Activated CD4-positive, alpha-beta memory T cell treated with anti-CD3 and anti-CD28 coated beads for 36 hours (primary cell): ENCODE measurements at places on chromosomes 12 and 14. TPM values are rescaled to one million over a fixed set of nuclear protein-coding genes. Genes with fewer than 3 reads are reported as not detected.
A peak's percentile ranks its signal among the peaks of the same experiment; 100 is the strongest.

- peak overlapping the region; percentile 97 for H3K4me3 ChIP-seq
- peaks cover 37% of the 10 kb centered on the region for H3K36me3 ChIP-seq
- H3K4me1 ChIP-seq: peaks cover 57% of the 10 kb centered on the region
- peak; percentile 83 for DNase-seq
- peak overlapping the region; percentile 99 for H3K27ac ChIP-seq
Observed at GRCh38 chr12:112013601-112014402, 576 bp downstream of the ERP29 start.

DNA sequence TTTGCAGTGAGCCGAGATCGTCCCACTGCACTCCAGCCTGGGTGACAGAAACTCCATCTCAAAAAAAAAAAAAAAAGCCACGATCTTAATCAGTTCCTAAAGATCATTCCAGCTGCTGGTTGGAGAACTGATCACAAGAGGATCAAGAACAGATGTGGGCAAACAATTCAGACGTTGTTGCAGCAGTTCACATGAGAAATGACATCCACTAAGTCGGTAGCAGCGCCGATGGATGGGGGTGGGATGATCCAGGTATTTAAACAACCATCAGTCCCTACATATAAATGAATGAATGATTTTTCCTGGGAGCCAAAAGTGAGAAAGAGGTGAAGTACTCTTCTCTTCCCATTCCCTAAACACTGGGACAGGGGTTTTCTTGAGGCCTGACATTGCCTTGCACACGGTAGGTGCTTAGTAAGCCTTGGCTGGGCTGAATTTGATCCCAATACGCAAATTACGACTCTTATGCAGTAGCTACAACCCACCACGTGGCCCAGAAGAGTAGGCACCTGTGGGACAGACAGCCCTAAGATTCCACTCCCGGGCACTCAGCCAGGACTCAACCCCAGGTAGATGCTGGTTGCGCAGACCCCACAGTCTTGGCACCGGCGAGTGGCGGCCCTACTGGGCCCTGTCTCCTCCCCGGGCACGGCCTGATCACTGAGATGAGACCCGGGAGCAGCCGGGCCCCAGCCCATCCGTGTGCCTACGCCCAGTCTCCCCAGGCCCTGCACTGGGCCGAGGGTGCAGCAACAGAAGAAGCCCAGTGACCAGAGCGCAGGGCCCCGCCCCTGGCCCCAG lies 565 bp downstream of the SPRYD3 start:
- H3K36me3 ChIP-seq: peaks cover 14% of the 10 kb centered on the region
- H3K4me3 ChIP-seq: peak overlapping the region; percentile 85
- H3K4me1 ChIP-seq: peaks cover 34% of the 10 kb centered on the region
- no peaks in the 10 kb centered on the region for H3K27me3 ChIP-seq

DNA sequence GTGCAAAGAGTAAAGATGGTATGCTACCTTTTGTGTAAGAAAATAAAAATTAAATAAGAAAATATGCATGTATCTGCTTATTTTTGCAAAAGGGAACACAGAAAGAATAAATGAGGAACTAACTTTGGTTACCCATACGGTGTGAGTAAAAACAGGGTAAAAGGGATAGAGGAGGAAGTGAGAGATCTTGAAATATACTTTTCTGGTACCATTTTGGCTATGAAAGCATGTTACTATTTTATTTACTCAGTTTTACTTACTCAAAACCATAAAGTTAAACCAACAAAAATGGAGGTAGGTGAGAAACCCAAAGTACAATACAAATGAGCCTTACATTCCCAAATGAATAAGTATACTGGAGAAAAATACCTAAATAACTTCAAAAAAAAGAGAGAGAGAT lies 122.0 kb upstream of the EGLN3 start:
- no peak overlapping the region for H3K27ac ChIP-seq
- no peak for DNase-seq
- no peaks in the 10 kb centered on the region for H3K27me3 ChIP-seq

- H3K4me3 ChIP-seq: no peak overlapping the region
- H3K27me3 ChIP-seq: peaks cover 11% of the 10 kb centered on the region
- H3K27ac ChIP-seq: no peak overlapping the region
- H3K4me1 ChIP-seq: no peaks in the 10 kb centered on the region
Observed at GRCh38 chr12:28026701-28027100, 54.2 kb upstream of the PTHLH start.

GRCh38 chr12:66799551-66799950 lies 120.7 kb upstream of the GRIP1 start:
- H3K27me3 ChIP-seq: peaks cover 5% of the 10 kb centered on the region
- H3K4me1 ChIP-seq: no peaks in the 10 kb centered on the region
- H3K27ac ChIP-seq: no peak overlapping the region
- no peak overlapping the region for H3K4me3 ChIP-seq
- H3K36me3 ChIP-seq: no peaks in the 10 kb centered on the region

- H3K4me3 ChIP-seq: peak overlapping the region; percentile 13
- H3K27ac ChIP-seq: no peak overlapping the region
- H3K36me3 ChIP-seq: no peaks in the 10 kb centered on the region
- H3K4me1 ChIP-seq: peaks cover 21% of the 10 kb centered on the region
- no peak for DNase-seq
- no peaks in the 10 kb centered on the region for H3K27me3 ChIP-seq
Observed at GRCh38 chr12:96033549-96034389, 1.6 kb downstream of the LTA4H start.

- no peaks in the 10 kb centered on the region for H3K27me3 ChIP-seq
- peak overlapping the region; percentile 99 for H3K27ac ChIP-seq
- peaks cover 27% of the 10 kb centered on the region for H3K4me1 ChIP-seq
- H3K36me3 ChIP-seq: peaks cover 24% of the 10 kb centered on the region
Observed at GRCh38 chr12:110743571-110744093, 941 bp upstream of the PPP1CC start.

DNA sequence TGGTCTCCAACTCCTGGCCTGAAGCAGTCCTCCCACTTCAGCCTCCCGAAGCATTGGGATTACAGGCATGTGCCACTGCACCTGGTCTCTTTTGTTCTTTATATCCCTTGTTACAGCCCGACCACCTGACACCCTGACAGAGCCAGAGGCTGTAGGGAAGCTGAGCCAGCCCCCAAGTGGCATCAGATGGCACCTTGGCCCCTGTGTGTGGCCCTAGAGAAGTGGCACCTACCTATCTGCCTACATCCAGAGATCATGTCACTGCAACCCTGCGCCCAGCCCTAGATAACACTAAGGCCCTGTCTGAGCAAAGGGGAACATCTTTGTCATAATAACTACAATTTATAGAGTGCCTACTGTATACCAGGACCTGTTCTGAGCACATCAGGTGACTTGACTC lies 235.0 kb downstream of the AACS start:
- H3K4me3 ChIP-seq: no peak overlapping the region
- no peaks in the 10 kb centered on the region for H3K36me3 ChIP-seq
- H3K27ac ChIP-seq: no peak overlapping the region
- no peak for DNase-seq

- H3K27me3 ChIP-seq: peaks cover 2% of the 10 kb centered on the region
- no peaks in the 10 kb centered on the region for H3K36me3 ChIP-seq
- no peak overlapping the region for H3K4me3 ChIP-seq
- no peak for DNase-seq
Observed at GRCh38 chr14:37816135-37816534, 220.7 kb downstream of the TTC6 start.

DNA sequence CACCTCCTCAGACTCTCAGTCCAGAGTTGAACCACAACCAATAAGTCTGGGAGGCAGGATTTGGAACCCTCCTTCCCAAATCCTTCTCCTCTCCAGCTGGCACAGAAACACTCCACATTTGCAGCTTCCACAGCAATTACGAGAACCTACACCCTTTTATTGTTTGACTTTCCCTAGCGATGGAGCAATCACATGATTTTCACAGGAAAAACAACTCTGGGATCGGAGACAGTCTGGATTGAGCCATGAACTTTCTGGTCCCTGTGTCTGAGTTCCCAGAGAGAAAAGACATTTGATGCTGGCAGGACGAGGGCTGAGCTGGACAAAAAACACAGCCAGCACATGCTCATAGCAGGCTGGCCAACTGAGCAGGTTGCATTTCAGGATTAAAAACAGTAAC lies 49.0 kb upstream of the STON2 start:
- H3K4me1 ChIP-seq: no peaks in the 10 kb centered on the region
- no peak overlapping the region for H3K27ac ChIP-seq
- DNase-seq: no peak
- H3K4me3 ChIP-seq: no peak overlapping the region
- H3K36me3 ChIP-seq: no peaks in the 10 kb centered on the region
- peaks cover 7% of the 10 kb centered on the region for H3K27me3 ChIP-seq

DNA sequence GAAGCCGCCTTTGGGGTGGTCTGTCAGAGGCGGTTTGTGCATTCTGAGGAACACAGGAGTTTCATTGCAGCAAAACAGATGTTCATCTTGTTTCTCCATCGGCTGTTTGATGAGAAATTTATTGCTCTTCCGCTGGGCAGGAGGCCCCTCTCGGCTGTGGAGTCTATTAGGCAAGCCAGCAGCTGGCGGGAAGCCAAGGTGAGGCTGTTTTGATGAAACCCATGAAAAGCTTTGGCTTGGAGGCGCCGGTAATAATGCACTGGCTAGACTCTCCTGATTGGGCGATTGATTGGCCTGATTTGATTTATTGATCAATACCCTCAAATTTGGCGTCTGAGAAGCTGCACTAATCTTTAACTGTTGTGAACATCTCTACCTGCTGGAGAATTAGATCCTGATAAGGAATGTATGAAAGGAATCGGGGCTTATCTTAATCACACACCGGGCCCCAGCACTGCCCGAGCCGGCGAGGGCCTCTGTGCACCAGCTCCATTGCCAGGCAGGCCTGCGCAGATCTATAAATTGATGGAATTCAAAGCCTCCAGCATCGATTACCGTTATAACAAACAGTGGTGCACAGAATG lies 187.7 kb downstream of the PHETA1 start:
- H3K27ac ChIP-seq: no peak overlapping the region
- no peak for DNase-seq
- H3K4me3 ChIP-seq: no peak overlapping the region
- peaks cover 33% of the 10 kb centered on the region for H3K27me3 ChIP-seq
- H3K4me1 ChIP-seq: no peaks in the 10 kb centered on the region

GRCh38 chr12:78118036-78118435 lies 287.3 kb downstream of the NAV3 start:
- no peaks in the 10 kb centered on the region for H3K36me3 ChIP-seq
- no peak for DNase-seq
- no peak overlapping the region for H3K4me3 ChIP-seq

DNA sequence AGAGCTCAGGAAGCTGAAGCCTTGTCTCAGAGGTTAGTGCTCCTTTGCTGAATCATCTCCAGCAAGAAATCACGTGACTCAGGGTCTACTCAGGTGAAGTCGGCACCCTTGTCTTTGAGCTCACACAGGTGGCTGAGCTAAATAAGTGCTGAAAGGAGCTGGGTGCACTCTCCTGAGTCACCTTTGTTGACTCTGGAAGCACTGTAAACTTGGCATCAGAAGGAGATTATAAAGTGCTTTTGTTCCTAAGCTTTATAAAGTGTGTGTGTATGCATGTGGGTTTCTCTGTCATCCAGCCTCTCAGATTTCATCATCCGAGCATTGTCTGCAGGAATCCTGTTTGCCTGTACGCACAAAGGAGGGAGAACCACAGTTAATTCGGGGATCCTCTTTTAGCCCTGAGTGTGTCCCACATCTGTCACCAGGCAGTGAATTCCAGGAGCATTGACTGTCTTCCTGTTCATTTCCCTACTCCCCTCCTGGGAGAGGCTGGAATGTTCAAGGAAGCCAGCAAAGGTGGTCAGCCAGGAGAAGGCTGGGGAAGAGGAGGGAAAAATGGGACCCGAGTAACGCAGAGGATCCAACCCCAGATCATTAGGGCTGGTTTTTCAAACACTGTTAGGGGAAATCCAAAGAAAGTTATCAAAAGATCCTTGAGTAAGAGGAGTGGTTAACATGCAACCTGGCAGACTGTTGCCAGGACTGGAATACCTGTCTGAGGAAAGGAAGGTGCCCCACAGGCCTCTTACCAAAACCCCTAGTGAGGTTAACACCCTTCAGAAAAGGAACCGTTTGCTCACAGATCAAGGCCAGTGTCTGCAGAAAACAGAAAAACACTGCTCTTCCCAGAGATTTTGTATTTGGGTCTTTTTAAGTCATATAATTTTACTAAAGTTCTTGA lies 157.5 kb upstream of the HIF1A start:
- peak; percentile 71 for DNase-seq
- H3K27ac ChIP-seq: peak overlapping the region; percentile 77
- peak overlapping the region; percentile 1 for H3K4me3 ChIP-seq
- H3K36me3 ChIP-seq: peaks cover 69% of the 10 kb centered on the region
- H3K27me3 ChIP-seq: no peaks in the 10 kb centered on the region

GRCh38 chr12:6632026-6632983 lies 3.5 kb downstream of the LPAR5 start:
- peak; percentile 69 for DNase-seq
- peak overlapping the region; percentile 91 for H3K27ac ChIP-seq
- H3K36me3 ChIP-seq: peaks cover 2% of the 10 kb centered on the region
- no peaks in the 10 kb centered on the region for H3K27me3 ChIP-seq
- H3K4me3 ChIP-seq: peak overlapping the region; percentile 73

TROAP gene
- total RNA-seq: 64.9 TPM

ATG2B gene
- 12.8 TPM for total RNA-seq

ASCL1 gene
- total RNA-seq: not detected

KIF5A gene
- total RNA-seq: 0.90 TPM

TMEM63C gene
- total RNA-seq: 0.80 TPM
